ENCODE measurements at places on chromosomes 4 and X.

GRCh38 chr4:159252491-159252890 is 149.6 kb downstream of the RAPGEF2 start:
- no peak for DNase-seq

DNA sequence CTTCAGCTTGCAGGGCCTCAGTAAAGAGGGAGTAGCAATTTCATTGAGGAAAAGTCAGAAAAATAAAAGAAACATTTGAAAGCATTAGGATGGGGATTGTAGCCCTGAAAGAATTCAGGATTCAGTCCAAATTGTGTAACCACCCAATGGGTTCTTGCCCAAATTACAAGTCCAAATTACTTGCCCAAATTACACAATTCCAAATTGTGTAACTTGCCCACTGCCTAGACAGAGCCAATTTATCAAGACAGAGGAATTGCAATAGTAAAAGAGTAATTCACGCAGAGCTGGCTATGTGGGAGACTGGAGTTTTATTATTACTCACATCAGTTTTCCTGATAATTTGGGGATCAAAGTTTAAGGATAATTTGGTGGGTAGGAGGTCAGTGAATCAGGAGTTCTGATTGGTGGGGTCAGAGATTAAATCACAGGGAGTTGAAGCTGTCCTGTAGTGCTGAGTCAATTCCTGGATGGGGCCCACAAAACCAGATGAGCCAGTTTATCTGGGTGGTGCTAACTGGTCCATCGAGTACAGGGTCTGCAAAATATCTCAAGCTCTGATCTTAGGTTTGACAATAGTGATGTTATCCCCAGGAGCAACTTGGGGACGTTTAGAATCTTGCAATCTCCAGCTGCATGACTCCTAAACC is 18.1 kb upstream of the PAGE5 start:
- DNase-seq = no peak

- no peak for DNase-seq
Measured at GRCh38 chr4:138961129-138961528, 54.5 kb upstream of the NOCT start.

DNA sequence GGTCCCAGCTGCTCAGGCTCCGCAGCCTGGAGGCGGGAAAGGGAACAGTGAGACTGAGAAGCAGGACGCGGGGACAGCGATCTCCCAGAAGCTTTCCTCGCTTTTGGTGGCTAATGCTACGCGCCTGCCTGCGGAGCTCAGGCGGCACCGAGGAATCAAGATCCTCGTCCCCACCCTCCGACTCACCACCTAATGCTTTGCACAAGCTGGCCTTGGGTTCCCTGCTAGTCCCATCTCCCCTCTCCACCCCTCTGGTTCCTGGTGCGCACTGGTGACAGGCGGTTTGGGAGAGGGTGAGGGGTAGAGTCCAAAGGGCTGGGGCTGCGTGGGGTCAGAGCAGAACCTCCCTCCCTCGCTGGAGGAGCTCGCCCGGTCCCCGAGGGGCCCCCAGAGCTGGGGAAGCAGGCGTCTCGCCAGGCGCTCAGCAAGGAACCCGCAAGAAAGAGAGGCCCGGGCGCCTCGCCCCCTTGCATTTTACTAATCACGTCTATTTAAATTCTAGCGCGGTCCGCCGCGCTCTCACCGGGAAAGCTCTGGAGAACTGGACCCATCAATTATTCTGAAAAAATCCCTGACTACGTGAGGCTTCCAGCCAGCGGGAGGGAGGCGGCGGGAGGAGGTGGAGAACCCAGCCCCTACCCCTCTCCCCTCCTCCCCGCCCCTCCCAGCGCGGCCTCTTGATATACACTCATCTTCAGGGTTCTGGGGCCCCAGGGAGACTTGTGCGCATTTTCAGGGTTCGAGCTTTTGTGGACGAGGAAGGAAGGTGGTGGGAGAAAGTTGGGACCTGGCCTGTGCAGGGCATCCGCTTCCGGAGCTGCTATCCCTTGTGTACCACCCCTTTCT is 9.1 kb downstream of the POU4F2 start:
- no peak for DNase-seq

DNA sequence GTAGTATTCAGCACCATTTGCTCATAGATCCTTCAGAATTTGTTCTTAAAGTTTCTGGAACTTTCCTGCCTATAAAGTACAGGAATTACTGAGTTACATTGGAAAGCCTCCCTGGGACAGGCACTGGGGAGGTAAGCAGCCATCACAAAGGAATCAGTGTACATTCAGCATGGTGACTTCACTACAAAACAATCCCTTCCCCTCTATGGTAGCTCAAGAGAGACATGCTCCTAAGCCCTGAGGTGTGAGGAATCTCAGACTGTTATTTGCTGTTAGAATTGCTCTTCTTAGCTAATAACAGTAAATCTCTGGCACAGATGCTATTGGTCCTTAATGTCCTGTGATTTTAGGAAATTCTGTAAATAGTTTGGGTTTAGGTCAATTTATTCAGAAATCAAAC is 1898.0 kb upstream of the PCDH7 start:
- DNase-seq = no peak

DNA sequence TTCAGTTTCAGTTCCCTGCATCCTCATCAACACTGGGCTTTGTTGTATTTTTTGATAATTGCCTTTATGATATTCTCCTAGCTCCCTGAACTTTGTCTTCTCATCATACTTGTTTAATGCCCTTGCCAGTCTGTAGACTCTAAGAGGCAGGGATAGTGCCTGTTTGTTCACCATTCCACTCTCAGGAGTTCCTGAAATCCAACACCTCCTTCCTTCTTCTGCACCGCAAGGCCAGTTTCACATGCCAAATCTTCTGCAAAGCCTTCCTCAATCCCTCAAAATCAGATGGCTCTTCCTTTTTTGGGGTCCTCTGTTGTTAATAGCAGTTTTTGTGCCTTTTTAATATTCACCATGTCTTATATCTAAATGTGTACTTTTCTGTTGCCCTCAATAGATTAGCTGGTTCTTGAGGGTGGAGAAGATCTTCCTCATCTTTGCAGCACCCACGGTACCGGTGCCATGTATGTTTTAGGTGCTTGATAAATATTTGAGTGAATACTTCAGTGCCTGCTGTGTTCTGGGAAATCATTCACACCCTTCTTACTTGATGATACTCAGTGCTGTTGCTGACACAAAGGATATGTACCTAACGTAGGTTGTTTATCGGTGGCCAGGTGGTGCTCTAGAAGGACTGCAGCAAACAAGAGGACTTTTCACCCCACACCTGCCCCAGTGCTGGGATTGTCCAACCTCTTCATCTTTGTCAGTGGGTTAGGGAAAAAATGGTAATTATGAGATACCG is 85.3 kb upstream of the LIMCH1 start:
- DNase-seq = no peak

DNA sequence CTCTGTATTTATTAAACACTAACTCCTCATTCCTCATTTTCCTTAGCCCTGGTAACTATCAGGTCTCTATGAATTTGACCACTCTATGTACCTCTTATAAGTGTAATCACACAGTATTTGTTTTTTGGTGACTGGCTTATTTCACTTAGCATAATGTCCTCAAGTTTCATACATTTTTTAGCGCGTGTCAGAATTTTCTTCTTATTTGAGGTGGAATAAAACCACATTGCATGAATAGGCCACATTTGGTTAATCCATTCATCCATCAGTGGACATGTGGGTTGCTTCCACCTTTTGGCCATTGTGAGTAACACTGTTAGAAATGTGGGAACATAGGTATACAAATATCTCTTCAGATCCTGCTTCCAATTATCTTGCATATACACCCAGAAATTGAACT is 341.2 kb upstream of the BOD1L1 start:
- no peak for DNase-seq

GRCh38 chr4:2934077-2934812 is 29.0 kb downstream of the NOP14 start:
- DNase-seq = no peak

DNA sequence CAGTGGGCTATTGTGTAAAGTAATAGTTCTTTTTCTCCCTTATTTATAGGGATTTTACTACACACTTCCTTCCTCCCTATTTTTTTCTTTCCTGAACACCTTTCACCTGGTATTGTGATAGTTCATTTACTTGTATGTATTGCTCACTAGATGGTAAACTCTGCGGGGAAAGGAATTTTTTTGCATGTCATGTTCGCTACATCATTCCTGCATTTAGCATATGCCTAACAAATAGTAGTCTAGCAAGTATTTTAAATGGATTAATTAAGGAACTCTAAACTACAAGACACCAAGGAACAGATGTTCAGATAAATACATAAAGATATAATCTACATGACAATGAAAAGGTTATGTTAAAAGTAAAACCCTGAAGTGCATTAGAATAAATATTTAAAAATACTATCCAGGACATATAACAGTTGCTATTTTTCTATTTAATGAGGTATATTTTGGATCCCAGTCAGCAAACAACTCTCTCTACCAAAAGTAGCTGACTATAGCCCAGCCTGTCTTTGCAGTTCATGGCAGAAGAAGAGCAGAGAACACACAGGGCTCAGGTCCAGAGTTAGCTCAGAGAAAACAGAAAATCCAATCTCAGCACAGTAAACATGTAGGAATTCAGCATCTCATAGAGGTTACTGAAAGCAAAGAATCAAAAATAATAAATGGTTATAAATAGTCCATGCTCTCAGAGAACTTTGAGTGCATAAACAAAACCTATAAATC is 87.8 kb downstream of the PACRGL start:
- no peak for DNase-seq

GRCh38 chr4:159229164-159229563 is 126.3 kb downstream of the RAPGEF2 start:
- no peak for DNase-seq

DNA sequence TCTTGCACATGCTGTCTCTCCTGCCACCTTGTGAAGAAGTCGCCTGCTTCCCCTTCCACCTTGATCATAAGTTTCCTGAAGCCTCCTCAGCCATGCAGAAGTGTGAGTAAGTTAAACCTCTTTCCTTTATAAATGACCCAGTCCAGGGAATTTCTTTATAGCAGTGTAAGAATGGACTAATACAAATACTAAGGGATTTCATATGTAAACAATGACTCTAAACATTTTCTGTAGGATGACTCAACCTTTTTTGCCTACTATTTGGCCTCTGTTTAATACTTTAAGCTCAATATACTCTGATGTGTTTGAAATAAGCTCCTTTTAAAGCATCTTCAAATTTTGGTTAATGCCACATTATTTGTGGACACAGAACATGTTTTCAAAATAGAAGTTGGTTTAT is 813.5 kb upstream of the SLIT2 start:
- DNase-seq = no peak

DNA sequence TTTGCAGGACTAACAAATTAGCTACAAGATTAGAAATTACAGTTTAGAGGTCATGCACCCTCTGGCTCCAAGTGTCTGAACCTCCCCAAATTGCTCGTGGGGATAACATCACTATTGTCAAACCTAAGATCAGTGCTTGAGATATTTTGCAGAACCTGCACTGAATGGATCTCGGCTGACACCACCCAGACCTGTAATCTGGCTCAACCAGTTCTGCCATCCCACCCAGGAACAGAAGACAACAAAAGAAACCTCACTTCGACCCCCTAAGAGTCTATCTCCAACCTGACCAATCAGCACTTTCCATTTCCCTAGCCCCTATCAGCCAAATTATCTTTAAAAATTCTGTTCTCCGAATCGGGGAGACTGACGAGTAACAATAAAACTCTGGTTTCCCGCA is 318.7 kb downstream of the NAP1L3 start:
- DNase-seq = no peak

DNA sequence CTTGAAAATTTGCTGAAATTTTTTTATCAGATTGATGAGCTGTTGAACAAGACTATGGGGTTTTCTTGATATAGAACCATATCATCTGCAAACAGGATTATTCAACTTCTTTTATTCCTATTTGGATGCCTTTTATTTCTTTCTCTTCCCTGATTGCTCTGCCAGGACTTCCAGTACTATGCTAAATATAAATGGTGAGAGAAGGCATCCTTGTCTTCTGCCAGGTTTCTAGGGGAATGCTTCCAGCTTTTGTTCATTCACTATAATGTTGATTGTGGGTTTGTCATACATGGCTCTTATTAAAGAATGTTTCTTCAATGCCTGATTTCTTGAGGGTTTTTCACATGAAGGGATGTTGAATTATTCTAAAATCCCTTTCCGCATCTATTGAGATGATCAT is 1139.5 kb downstream of the FAM133A start:
- DNase-seq = no peak

DNA sequence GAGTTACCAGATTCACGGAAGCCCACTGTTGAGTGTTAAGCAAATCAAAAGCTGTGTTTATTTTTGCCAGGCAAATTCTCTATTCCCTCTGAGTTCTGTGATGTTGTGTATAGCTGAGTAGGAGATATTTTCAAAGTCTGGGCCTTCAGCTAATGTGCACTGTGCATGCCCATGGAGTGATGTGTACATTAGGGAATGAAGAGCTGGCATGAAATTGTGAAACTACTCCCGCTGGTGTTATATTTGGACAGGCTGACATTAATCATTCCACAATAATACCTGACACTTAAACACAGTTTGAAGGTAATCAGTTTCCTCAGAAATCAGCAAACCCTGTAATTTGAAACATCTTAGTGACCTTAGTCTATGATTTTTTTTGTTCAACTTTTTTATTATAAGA is 88.1 kb upstream of the MBNL3 start:
- DNase-seq = no peak

DNA sequence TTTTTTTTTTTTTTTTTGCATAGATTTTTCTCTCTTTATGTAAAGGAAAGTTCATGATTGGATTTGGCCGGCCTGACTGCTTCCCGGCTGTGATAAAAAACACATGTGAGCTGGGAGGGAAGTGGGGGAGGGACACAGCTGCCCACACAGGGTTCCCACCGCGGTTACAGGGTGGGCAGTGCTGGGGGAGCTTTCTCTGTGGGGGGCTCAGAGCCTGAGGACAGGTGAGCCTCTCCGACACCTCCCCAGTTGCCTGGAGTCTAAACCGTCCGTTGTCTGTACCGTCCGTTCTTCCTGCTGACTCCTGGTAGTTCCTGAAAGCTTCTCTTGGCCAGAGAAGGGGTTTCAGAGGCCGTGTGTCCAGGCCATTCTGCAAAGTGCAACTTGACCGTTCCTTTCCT is 21.8 kb downstream of the SHOX start:
- no peak for DNase-seq
